ENCODE measurements at places on chromosomes 11 and 22. TPM values are rescaled to one million over a fixed set of nuclear protein-coding genes. Genes with fewer than 3 reads are reported as not detected.

DNA sequence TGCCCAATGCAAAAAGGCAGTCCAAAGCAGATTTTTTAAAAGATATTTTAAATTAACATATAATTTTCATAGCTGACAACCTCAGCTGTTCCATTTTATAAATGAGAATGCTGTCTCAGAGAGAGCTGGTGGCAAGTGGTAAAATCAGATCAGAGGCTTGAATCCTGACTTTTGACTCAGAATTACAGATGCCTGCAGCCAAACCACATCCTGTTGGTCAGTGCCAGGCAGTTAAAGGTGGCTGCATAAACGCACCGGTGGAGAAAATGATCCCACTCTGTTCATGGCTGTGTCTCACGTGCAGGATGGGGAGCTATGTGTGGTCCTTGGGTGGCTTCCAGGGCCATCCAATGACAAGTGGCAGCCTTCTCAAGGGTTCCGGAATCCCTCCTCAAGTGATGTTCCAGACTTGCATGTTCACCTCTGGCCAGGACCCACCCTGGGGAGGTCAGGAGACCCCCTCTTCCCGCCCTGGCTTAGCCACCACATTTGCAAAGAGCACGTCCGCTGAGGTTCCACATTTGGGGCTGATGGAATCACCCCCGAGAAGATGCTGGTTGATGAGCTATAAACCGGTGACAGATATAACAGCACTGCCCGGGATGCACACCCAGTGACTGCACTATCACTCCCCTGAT, 155.5 kb downstream of the SHANK2 start:
- no peak overlapping the region for H3K4me3 ChIP-seq
- DNase-seq: peak; percentile 20
- no peak overlapping the region for H3K27ac ChIP-seq
- H3K4me1 ChIP-seq: no peaks in the 10 kb centered on the region
- H3K36me3 ChIP-seq: peaks cover 20% of the 10 kb centered on the region
- no peaks in the 10 kb centered on the region for H3K27me3 ChIP-seq

DNA sequence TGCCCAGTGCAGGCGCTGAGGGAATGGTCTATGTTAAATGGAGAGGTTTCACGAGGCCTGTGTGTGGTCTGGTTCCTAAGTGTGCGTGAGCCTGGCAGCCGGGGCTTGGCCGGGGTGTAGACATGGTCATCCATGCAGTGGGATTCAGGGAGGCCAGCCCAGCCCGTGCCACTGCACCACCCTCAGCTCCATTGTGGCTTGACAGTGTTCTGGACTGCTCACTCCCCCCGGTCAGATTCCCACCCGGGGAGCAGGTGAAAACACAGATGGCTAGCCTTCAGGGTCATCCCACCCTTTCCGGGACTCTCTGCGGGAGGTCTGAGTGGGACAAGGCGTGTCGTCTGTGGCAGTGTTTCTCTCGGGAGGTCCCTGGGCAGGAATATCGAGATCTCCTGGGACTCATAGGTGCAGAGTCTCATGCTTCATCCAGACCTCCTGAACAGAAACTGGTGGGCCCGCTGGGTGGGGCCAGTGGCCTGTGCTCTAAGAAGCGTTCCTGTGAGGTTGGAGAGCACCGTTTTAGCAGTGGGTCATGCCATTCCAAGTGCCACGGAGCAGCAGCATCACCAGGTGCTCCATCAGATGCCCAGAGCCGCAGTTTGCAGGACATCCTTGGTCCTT, 52.3 kb downstream of the ST14 start:
- no peaks in the 10 kb centered on the region for H3K4me1 ChIP-seq
- DNase-seq: no peak
- H3K27ac ChIP-seq: no peak overlapping the region
- H3K27me3 ChIP-seq: peaks cover 48% of the 10 kb centered on the region
- H3K4me3 ChIP-seq: no peak overlapping the region
- H3K36me3 ChIP-seq: no peaks in the 10 kb centered on the region

- peaks cover 1% of the 10 kb centered on the region for H3K36me3 ChIP-seq
- H3K27ac ChIP-seq: no peak overlapping the region
- no peaks in the 10 kb centered on the region for H3K27me3 ChIP-seq
- peak; percentile 74 for DNase-seq
- no peak overlapping the region for H3K4me3 ChIP-seq
- H3K4me1 ChIP-seq: peaks cover 15% of the 10 kb centered on the region
Observed at GRCh38 chr22:31230871-31231621, 18.9 kb downstream of the LIMK2 start.

DNA sequence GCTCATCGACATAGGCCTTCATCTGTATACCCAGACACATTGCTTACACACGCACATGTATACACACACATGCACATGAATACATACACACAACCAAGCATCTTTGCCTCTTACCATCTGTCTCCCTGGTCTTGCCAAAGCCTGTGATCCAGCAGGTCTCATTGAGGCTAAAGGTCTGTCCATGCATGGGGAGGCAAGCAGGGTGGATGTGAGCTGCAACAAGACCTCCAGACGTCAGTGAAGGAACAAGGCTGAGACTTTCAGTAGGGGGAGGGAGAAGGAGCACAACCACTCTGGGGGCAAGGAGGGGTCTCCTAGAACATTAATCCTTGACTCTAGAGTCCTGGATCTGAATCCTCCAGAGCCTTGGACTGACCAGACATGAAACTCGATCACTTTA, 23.7 kb downstream of the TMPRSS13 start:
- H3K4me1 ChIP-seq: no peaks in the 10 kb centered on the region
- 0 out of 2 replicates have a peak, but pooled peaks cover 2% of the 10 kb centered on the region for H3K27me3 ChIP-seq
- H3K36me3 ChIP-seq: no peaks in the 10 kb centered on the region

DNA sequence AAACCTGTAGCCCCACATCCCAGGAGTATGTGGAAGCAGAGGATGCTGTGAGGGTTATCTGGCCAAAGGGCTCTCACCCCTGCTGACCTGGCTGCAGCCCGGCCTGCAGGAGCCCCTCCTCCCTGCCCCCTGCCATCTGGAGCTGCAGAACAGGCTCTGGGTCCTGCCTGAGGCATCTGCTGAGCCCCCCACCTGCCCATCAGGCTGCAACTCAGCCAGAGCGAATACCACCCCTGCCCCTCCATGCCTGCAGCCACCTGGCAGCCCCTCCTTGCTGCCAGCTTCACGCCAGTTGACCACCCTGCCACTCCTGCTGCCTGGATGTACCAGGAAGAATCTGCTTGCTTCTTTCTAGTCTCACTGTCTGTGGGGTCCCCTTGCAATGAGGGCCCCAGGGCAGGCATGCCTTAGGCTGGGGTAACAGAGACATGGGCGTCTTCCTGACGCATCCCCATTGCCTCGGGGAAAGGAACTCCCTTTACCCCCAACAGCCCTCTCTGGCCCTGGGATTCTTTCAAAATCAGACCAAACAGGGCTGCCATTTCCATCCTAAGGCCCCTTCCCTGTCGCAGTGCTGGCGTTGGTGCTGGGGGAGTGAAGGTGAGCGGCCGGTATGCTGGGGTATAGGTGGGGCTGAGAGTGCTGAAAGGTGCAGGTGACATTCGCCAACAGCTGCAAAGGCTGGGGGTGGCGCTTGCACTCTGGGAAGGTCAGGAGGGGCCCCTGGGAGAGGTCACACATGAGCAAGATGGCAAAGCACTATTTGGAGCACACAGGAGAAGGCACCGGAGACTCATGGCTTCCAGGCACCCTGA, 1334.6 kb downstream of the TBC1D22A start:
- DNase-seq: no peak
- no peaks in the 10 kb centered on the region for H3K36me3 ChIP-seq
- H3K27ac ChIP-seq: no peak overlapping the region
- H3K4me1 ChIP-seq: no peaks in the 10 kb centered on the region

DNA sequence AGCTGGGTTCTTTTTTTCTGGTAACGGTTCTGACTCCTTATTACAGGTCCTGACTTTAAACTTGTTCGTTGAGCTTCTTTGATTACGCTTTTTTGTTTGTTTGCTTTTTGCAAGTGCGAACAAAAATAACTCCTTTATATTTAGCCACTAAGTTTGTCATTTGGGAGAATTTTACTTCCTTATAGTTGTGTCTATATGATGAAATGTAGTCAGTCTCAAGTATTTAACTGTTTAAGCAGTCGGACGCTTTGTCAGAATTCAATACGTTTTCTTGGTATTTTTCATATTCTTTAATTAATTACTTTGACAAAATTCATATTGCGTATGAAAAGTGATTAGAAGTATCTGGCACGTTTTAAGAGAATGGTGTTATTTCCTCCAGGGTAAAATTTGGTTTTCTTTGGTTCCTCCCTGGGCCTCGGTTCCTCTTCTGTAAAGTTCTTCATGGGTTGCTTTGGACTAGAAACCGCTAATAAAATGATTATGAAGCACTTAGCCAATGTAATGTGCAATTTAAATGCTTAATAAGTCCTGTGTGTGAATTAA, 1.3 kb downstream of the CBL start:
- peak overlapping the region; percentile 100 for H3K4me3 ChIP-seq
- H3K27ac ChIP-seq: no peak overlapping the region
- peaks cover 5% of the 10 kb centered on the region for H3K4me1 ChIP-seq
- DNase-seq: no peak
- H3K27me3 ChIP-seq: no peaks in the 10 kb centered on the region

DNA sequence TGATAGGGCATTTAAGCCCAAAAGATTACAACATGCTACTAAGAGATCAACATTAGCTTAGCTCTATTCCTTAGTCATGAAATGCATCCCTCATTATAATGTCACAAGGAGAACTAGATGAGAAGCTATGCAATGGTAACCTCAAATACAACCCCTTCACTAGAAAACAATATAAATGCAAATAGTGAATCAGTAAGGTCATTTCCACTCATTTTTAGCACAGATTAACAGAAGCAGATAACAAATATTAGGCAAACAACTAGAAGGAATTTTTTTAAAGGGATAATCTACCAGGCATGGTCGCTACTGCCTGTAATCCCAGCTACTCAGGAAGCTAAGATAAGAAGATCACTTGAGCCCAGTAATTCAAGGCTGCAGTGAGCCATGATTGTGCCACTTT, 28.2 kb downstream of the SIK3 start:
- peak; percentile 24 for DNase-seq
- no peak overlapping the region for H3K27ac ChIP-seq
- H3K4me3 ChIP-seq: no peak overlapping the region
- H3K36me3 ChIP-seq: no peaks in the 10 kb centered on the region

- no peaks in the 10 kb centered on the region for H3K4me1 ChIP-seq
- peaks cover 2% of the 10 kb centered on the region for H3K27me3 ChIP-seq
- H3K36me3 ChIP-seq: no peaks in the 10 kb centered on the region
- no peak overlapping the region for H3K27ac ChIP-seq
Observed at GRCh38 chr11:18669219-18669596, 29.4 kb upstream of the TMEM86A start.

The THY1 gene
- 703 TPM for total RNA-seq

The ESAM gene
- total RNA-seq: under 0.01 TPM

DNA sequence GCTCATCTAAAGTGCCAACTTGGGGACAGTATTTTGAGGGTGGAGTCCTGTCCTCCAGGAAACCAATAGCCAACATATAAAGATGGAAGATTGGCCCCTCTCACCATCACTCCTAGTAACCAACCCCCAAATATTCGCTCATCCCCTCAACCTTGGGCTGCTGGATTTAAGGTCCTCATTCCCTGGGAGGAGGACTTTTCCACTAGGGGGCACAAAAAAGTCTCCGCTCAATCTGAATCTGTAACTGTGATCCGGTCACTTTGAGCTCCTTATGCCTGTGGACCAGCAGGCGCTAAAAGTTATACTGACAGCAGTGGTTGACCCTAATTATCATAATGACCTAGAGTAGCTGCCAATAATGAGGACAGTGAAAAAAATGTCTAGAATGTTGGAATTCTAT, 20.5 kb upstream of the CLPB start:
- peaks cover 54% of the 10 kb centered on the region for H3K27me3 ChIP-seq
- no peaks in the 10 kb centered on the region for H3K36me3 ChIP-seq
- DNase-seq: no peak
- H3K27ac ChIP-seq: no peak overlapping the region
- no peaks in the 10 kb centered on the region for H3K4me1 ChIP-seq
- no peak overlapping the region for H3K4me3 ChIP-seq

Measured in IMR-90 (cell line).